ENCODE measurements at places on chromosomes 3 and 15.

GRCh38 chr15:84611631-84612030, 10.8 kb downstream of the ZSCAN2 start:
- no peak for DNase-seq

- no peak for DNase-seq
Observed at GRCh38 chr3:159555205-159555604, 433.4 kb upstream of the IL12A start.

GRCh38 chr3:188268336-188268735, 114.4 kb downstream of the LPP start:
- DNase-seq: no peak

DNA sequence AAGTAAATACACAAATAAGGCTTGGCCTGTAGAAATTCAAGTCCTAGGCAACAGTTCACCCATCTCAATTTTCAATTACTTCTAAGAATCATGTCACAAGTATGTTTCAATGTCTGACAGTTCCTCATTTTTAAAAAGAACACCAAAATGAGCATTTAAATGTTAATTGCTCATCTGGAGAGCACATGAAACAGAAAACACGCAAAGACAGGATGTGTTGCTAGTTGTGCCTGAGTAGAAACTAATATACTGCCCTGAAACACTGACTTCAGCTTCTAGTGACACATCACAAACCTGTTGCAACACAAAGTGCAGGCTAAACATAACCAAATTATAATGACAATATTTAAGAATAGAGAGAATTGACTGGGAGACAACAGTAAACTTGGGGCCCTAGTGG, 167.3 kb upstream of the THBS1 start:
- DNase-seq: no peak

- no peak for DNase-seq
Observed at GRCh38 chr3:77933926-77934325, 894.0 kb downstream of the ROBO2 start.

DNA sequence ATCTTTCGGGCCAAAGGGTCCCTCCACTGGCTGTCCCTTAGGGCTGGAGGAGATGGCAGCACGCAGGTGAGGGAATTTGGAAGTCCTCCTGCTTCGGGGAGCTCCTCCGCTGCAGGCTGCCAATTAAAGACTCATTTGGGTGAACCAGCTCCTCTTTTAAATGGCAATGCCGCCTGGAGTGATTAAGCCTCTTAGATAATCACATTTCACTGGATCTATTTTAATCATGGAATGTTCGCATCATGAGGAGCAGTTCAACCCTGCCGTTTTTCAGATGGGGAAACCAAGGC, 117.9 kb downstream of the LIPC start:
- no peak for DNase-seq

DNA sequence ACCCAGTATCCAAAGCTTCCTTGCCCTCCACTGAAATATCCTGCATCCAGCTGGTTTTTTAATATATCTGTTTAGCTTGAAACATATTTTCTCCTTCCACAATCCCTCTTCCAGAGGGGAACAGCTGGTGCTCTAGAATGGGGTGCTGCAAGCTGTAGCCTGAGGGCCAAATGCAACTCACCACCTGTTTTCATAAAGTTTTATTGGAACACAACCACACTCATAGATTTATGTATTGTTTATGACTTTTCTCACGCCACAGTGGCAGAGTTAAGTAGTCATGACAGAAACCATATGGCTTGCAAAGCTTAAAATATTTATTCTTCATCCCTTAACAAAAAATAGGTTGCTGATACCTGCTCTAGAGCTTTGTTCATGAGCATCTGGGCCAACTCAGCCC, 298.7 kb downstream of the CLSTN2 start:
- DNase-seq: no peak

- no peak for DNase-seq
Observed at GRCh38 chr3:81764665-81765064, 3.2 kb upstream of the GBE1 start.

- no peak for DNase-seq
Observed at GRCh38 chr3:45553469-45553974, 41.0 kb upstream of the LIMD1 start.

DNA sequence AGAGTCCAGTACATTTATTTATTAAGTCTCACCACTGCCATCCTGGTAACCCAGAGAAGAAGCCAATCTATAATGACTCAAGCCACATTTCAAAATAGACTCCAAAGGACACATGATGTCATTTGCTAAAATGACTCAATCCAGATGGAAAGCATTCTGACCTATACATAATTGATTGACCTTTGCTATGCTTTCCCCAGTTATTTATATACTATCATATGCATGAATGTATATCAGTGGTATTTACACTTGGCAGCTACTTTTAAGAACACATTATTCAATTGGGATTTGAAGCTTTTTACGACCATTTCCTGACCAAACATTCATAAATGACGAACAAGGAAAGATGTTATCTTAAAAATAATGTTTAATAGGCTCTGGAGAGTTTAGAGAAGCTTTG, 297.2 kb downstream of the FHIT start:
- DNase-seq: no peak

- no peak for DNase-seq
Observed at GRCh38 chr15:71080705-71081104, 34.6 kb upstream of the THSD4 start.

- no peak for DNase-seq
Observed at GRCh38 chr15:70826634-70827033, 27.3 kb downstream of the LARP6 start.

Measured in T-helper 1 cell (primary cell).